CD4-positive, alpha-beta memory T cell (primary cell): ENCODE measurements at places on chromosomes 5 and 9.

DNA sequence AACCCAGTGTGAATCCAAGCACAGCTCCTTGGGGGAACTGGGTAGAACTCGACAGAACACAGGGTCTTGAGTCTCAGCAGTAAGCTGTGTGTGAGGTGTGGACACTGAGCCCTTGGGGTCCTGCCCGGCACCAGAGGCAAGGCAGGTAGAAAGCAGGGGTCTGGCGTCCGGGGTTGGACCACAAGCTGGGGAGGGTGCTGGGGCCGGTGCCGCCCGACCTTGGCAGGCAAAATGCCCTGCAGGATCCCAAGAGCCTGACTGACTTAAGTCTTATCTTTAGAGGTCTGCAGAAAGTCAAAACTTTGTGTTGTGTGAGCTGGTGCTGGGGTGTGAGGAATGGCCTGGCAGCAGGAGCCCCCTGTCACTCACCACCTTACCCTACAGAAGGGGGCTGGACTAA is 49.3 kb downstream of the HABP4 start:
- DNase-seq: no peak

- no peak for DNase-seq
Measured at GRCh38 chr5:67925511-67925910, 290.0 kb upstream of the PIK3R1 start.

DNA sequence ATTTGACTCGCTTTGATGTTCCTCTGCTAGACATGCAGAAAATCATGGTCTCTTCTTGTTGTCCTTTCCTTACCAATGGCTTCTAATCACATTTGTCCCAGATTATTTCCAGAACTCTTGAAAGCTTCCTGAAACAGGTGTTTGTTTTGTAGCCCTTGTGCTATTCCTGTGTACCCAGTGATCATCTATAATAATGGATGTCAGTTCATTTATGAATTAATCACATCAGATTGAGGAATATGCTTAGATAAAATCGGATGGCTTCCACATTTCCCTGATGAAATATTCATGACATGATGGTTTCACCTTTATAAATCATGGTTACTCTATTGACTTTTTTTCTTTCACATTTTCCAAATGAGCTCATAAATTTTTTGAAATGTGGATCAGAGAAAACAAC is 359.0 kb upstream of the DMAC1 start:
- DNase-seq: no peak

- peak; percentile 83 for DNase-seq
Measured at GRCh38 chr5:149240354-149240998, 31.2 kb upstream of the AFAP1L1 start.

DNA sequence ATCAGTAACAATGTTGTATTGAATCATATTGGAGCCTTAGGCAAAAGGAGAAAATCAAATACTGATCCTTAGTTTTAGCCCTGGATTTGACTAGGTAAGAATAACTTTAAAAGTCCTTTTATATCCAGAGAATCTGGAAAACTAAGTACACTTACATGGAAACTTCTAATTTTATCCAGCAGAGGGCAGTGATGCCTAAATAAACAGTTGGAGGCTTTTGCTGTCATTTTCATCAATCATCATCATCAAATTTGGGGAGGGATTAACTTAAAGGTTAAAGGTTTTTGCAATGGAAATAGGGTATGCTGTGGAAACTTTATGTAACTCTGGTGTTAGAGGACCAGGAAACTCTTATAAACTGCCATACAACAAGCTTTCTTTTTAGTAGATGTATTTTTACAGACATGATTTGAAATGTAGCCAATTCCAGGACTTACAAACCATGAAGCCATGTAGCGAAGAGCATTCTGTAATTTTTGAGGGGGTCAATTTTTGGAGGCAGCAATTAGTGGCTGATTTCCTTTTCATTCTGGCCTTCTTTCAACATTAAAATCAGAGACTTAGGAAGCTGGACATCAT is 112.7 kb downstream of the OSTF1 start:
- peak; percentile 47 for DNase-seq

DNA sequence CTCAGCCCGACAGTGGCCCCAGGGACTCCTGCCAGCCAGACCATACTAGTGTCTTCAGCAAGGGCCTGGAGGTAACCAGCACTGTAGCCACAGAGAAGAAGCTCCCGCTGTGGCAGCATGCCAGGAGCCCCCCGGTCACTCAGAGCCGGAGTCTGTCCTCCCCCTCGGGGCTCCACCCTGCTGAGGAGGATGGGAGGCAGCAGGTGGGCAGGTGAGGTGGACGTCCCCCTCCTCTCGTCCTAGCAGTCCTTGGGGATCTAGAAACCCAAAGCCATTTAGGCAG is 28.0 kb upstream of the LRRC14B start:
- no peak for DNase-seq

DNA sequence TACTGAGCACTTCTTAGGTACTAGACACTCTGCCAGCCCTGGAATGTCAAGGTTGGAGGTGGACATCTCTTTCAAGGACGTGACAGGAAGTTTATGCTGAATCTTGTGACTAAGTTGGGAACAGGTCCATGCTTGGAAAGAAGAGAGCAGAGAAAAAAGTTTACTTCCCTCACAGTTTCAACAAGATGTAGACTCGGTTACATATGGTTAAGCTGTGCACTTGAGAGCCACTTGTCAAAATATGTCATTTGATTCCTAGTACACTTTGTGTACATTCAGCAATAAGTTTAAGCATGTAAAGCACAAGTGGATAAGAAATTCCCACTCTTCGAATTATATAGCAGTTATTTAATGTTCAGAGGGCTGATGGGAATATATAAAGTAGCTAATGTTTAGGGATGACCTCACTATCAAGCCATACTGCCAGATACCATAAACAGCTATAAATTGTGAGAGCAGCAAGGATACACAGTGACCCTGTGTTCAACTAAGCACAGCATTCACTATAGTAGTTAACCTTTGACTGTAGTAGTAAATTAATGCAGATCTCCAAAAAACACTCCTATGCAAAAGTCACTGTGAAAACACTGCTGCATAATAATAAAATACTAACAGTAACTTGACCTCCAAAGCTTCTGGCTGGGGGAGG is 1944.6 kb upstream of the WWC1 start:
- DNase-seq: no peak

GRCh38 chr9:100364013-100364412 is 11.3 kb upstream of the TEX10 start:
- DNase-seq: no peak

- no peak for DNase-seq
Measured at GRCh38 chr9:4725706-4726442, 15.1 kb downstream of the AK3 start.

GRCh38 chr5:138824924-138825863 is 49.9 kb downstream of the LRRTM2 start:
- peak; percentile 6 for DNase-seq

- DNase-seq: no peak
Measured at GRCh38 chr9:126228111-126228780, 98.4 kb upstream of the MVB12B start.

- DNase-seq: no peak
Measured at GRCh38 chr9:106310782-106311181, 552.2 kb upstream of the ZNF462 start.
